ENCODE measurements at places on chromosomes 7 and 10.

DNA sequence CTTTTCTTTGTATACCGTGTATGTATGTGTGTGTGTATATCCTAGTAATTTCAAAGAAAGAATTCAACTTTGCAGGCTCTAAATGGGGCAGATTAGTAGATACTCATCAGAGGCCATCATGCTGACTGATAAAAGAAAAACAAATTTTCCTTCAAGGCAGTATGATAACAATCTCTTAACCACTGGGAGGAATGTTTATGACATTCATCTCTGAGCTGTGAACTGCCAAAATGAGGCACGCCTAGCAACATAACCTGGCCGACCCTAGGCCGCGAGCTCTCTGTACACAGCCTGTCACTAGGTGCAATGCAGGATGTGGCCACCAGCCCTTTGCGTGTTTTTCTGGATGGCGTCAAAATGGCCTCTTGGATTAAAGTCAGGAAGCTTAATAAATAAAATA lies 343.7 kb upstream of the GALNT17 start:
- DNase-seq, result no peak

DNA sequence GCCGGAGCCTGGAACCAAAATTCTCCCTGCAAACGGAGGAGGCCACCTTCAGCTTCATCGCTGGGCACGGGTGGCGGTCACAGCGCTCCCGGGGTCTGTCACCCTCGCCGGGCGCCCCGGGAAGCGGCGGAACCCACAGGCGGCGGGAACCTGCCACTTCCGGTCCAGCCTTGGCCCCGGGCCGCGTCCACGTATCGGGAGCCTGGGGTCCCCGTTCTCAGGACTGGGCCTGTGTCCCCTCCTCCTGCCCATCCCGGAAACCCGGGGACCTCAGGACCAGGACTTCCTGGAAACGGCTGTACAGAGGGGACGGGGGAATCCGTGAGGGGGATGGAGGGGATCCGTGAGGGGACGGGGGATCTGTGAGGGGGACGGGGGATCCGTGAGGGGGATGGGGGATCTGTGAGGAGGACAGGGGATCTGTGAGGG lies 25.4 kb downstream of the PDGFA start:
- DNase-seq, result no peak

DNA sequence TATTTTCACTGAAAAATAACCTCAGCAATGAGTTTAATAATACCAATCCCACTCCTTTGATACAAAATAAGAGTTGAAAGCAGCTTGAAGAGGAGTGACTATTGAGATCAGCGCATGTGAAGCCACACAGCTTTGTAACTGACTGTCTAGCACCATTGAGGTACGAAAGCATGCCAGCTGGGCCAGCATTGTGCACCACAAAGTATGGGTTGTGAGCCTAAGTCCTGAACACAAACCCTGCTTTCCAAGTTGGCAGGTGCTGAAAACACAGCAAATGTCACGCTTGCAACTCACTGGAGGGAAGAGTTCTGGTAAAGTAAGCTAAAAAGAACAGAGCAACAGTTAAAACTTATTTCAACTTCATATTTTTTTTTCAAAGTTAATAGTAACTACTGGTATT lies 4.0 kb upstream of the FAM53B start:
- no peak for DNase-seq

DNA sequence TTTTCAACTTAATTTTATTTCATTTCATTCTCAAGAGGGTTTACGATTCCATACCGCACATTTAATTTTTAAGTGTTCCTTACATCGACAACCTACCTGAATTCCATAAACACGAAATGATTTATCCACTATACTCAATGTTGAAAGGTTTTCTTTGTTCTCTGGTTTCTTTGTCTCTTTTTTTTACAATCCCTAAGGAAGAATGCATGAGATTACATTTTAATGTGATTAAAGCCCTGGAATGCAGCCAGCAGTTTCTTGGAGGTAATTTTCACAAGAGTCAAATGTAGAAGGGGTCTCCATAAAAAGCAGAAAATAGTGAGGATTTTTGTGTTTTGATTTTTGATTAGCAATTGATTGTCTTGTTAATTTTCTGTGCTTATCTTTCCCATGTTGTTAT lies 59.2 kb upstream of the ADCY1 start:
- no peak for DNase-seq

DNA sequence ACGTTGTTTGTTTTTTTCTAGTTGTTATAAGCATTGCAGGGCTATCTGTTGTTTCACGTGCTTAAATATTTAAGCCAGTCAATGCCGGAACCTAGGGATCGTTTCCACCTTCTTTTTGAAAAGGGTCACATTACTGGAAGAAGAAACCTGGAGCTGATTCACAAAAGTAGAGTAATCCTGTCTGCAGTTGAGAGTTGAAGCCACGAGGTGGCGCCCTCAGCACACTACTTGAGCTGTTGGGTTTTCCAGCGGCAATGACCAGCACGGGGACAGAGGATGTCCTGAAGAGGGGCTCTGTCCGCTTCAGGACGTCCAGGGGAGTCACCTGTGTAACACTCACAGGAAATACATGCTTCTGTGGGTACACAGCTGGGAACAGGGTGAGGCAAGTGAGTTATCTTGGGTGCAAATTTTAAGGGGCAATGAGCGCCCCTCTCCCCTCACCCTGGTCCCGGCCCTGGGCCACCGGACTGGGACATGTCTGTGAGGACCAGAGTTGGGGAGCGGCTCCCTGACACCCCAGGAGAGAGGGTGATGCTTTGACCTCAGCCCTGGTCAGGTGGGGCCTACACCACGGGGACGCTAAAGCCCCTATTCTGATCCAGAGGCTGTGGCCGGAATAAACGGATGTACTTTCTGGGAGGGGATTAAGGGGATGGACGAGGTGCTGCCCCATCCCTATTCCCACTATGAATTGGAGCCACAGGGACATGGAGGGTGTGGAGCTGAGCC lies 26.3 kb upstream of the WDFY4 start:
- no peak for DNase-seq

GRCh38 chr7:133633055-133633454 lies 380.2 kb downstream of the EXOC4 start:
- no peak for DNase-seq

GRCh38 chr10:125344573-125345171 lies 184.3 kb upstream of the CTBP2 start:
- DNase-seq, result no peak

- DNase-seq, result no peak
Observed at GRCh38 chr10:104240078-104240477, 7.9 kb upstream of the CFAP43 start.

DNA sequence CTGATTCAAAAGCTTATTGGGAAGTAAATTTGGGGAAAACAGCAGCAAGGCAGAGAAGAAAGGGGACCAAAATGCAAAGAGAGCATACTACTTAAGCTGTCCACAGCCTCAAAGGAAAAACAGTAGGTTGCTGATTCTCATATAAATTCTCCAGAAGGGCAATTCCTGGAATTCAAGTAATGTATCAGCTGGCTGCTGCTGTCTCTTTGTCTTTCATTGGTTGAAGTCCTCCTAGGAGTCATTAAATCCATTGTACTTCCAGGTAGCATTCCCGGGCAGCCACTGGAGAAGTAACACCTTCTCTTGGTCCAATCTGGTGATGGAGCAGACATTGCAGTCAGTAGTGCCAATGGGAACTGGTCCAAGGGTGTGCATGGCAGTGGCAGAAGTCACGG lies 22.7 kb downstream of the BET1 start:
- no peak for DNase-seq

- peak; percentile 4 for DNase-seq
Observed at GRCh38 chr7:105429746-105430612, 41.3 kb upstream of the SRPK2 start.

- DNase-seq, result no peak
Observed at GRCh38 chr7:80153446-80153845, 18.8 kb downstream of the GNAI1 start.

- DNase-seq, result no peak
Observed at GRCh38 chr10:43623351-43623750, 17.1 kb downstream of the ZNF485 start.

- no peak for DNase-seq
Observed at GRCh38 chr10:106278383-106278782, 886.1 kb downstream of the SORCS1 start.

DNA sequence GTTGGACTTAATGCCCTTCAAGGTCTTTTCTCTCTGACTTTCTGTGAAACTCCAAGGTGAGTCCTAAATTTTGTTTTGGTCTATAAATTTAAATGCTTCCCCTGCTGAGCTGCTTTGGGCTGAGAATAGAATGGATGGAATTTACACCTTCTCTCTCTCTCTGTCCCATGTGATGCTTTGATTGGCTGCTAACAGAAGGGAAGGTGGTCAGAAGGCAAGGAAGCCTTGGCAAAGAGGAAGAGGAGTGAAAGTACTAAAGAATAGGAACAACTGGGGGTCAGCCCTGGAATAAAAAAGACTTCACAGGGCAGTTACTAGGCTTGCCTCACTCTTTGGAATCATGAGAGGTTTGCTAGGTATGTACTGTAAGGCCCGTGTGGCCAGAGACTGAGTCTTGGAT lies 260.2 kb downstream of the AUTS2 start:
- no peak for DNase-seq

GRCh38 chr10:31393844-31394243 lies 74.8 kb downstream of the ZEB1 start:
- DNase-seq, result no peak

DNA sequence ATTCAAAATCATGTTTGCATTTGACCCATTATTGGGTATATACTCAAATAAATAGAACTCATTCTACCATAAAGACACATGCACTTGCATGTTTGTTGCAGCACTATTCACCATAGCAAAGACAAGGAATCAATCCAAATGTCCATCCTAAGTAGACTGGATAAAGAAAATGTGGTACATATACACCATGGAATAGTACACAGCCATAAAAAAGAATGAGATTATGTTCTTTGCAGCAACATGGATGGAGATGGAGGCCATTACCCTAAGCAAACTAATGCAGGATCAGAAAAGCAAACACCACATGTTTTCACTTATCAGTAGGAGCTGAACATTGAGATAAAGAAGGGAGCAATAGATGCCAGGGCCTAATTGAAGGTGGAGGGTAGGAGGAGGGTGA lies 12.0 kb upstream of the HHEX start:
- no peak for DNase-seq

DNA sequence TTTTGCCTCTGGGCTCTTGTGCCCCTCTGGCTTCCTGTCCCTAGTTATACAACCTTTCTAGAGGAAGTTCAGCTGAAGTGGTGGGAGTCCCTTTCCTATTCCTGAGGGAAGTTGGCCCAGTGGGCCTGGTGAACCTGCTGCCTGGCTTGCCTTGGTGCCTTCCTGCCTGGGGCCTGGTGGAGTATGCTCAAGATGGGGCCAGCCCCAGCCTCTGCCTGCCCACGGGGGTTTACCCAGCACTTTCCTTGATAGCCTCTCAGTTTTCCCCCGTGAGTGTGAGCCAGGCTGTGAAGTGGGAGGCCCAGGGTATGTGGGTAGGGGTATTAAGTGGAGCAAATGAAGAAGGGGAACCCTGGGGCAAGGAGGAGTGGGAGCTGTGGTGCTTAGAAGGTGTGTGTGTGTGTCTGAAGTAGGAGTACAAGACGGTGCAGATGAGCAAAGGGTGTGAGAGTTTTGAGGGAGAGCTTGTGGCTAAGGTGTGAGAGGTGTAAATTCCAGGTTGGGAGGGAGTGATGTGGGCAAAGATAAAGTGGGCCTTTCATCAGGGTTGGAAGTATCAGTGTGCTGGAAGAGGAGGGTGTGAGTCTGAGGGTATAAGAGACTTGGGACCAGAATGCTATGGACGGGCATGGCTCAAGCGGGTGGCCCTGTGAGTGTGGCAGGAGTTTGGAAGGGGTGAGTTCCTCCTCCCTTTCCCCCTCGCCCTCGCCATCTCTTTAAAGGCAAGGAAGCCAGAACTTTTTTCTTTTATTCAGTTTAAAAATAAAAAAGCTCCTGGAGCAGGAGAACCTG lies 10.9 kb upstream of the PAX2 start:
- no peak for DNase-seq

GRCh38 chr10:94076325-94076841 lies 82.7 kb downstream of the PLCE1 start:
- DNase-seq, result no peak

- DNase-seq, result no peak
Observed at GRCh38 chr7:157633465-157634185, 296.8 kb downstream of the DNAJB6 start.

DNA sequence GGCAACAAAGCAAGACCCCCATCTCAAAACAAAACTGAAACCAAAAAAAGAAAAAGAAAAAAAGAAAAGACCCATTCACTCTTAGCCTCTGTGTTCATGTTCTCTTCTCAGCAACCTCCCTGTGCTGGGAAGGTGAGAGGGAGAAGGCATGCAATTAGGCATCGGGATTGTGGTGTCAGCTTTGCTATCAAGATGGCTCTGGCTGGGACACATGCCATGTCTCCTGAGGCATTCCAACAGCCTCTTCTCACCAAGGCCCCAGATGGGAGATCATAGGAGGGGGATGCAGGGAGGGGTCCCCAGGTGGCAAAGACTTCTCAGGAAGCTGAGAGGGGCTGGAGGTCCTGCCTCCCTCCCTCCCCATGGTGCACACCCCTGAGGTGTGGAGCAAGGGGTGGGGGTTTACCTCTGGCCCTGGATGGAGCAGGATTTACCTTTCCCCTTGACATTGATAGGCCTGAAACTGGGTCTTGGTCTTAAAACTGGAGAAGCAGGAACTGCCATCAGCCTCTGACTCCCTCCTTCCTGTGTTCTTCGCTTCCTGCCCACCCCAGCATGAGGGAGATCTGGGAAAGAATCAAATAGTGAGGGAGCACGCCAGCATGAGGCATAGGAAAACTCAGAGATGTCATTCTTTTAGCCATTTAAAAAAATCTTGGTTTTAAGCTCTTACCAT lies 96.2 kb upstream of the DUSP5 start:
- no peak for DNase-seq

DNA sequence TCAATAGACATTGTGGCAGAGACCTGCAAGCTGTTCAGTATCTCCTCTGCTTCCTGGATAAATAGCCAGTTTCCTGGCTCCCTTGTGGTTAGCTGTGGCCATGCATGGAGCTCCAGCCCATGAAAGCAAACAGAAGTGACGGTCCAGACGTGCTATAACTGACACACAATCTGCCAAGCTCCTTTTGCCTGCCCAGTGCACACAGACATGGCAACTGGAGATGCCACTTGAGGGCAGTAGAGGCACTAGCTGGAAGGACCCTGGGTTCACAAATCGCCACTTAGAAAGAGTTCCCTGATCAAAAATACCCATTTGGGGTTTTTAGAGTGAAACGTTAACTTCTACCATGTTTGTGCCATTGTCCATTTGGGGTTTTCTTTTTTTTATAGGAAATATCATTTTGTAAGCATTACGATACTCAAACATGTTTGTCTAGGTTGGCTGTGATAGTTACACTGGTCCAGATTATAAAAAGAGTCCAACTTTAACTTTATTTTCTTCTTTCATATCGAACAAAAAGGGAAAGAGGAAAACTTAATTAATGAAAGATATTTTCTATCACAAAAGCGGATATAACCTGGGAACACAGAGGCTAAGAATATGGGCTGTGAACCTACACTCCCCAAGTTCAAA lies 31.3 kb downstream of the KIN start:
- no peak for DNase-seq

GRCh38 chr10:88849234-88849633 lies 2.4 kb downstream of the ANKRD22 start:
- DNase-seq, result no peak

- DNase-seq, result no peak
Observed at GRCh38 chr7:39613577-39613976, 9.8 kb upstream of the RALA start.

- DNase-seq, result no peak
Observed at GRCh38 chr7:84145892-84146291, 48.7 kb downstream of the SEMA3A start.

GRCh38 chr10:105259201-105259600 lies 618.1 kb downstream of the SORCS3 start:
- DNase-seq, result no peak
